ENCODE measurements at places on chromosomes 5 and 9.

- DNase-seq: peak; percentile 73
These were observed 15.1 kb downstream of the ERMP1 start for GRCh38 chr9:5817862-5818261.

- DNase-seq: no peak
These were observed 1642.7 kb upstream of the WWC1 start for GRCh38 chr5:166648736-166649135.

DNA sequence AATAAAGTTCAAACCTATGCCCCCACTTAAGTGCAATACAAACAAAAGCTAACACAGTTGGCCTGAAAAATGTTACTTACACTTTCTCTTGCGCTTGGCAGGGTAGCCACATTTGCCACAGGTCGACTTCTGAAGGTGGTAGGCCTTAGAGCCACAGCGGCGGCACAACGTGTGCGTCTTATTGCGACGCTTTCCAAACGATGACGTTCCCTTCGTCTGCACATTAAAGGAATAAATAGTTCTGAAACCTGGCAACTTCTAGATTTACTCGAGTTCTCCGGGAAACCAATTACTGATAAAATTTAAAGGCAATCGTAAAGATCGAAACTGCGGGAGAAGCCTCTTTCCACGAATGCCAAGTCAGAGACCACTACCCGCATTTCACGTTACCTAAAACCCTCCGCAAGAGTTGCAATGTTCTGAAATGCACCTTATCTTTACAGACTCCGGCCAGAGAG, 602 bp downstream of the RPL37 start:
- peak; percentile 64 for DNase-seq

- no peak for DNase-seq
These were observed 728.9 kb downstream of the MAT2B start for GRCh38 chr5:164234321-164234720.

DNA sequence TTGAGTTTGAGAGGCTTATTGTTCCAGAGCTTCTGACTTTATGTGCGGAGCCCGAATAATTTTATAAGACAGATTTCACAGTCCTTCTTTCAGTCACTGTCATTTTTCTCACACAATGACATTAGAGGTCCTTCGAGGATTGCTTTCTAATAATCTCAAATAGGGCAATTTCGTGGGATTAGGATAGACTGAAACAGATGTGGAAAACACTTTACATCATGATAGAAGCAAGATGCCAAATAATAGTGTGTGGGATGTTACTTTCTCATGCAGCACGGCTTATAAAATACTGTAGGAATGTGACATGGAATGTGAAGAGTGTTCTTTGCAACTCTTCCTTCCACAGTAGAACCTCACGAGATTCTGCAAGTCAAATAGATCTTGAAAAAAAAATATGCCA, 451.3 kb downstream of the SEMA5A start:
- DNase-seq: no peak

DNA sequence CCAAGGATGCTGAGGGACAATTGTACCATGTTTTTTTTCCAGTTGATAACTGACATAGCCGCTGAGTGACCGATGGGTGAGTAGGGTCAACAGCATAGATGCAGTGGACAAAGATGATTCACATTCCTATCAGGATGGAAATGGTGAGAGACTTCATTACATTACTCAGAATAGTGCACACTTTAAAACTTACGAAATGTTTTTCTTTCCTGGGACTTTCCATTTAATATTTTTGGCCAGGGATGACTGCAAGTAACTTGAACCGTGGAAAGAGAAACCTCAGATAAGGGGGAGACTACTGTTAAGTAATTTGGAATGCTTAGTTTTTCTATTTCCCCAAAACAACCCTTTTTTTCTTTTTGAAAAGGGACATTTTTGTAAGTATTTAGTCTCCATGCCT, 3.0 kb upstream of the TUSC1 start:
- no peak for DNase-seq

GRCh38 chr5:88847420-88847819, 35.6 kb downstream of the MEF2C start:
- no peak for DNase-seq

Measured in lung microvascular endothelial cell (primary cell).